ENCODE measurements at places on chromosomes 2 and 18.

GRCh38 chr2:230961091-230961491 is 34.8 kb upstream of the SPATA3 start:
- no peak for DNase-seq

- DNase-seq = no peak
These were observed 36.4 kb downstream of the ADAM17 start for GRCh38 chr2:9519250-9519649.

- DNase-seq = no peak
These were observed 121.0 kb downstream of the SMAD2 start for GRCh38 chr18:47809420-47809819.

DNA sequence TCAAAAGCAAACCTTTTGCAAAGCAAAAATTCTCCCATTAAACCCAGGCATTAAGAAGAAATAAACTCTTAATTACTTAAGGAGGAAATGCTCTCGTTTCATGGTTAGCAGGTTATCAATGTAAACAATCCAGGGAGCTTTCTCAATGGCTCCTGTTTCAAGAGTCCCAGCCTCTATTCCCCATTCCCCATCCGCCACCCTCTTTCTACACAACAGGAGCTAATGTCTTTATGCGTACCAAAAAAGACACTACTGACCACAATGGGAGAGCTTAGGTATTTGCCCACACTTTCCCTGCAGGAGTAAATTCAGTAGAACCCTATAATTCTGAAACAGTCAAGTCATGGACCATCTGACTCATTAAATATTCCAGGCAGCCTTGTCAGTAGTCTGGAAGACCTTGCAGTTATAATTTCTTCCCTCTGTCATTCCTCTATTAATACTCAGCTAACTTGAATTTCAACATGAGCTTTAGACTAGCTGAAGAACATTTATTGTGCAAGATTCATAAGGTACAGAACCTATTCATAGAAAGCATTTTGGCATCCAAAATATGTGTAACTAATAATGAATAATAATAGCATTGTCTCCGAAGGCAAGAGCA is 48.6 kb downstream of the SLC8A1 start:
- no peak for DNase-seq

- DNase-seq = peak; percentile 4
These were observed 5.0 kb downstream of the RUFY4 start for GRCh38 chr2:218074031-218074430.

DNA sequence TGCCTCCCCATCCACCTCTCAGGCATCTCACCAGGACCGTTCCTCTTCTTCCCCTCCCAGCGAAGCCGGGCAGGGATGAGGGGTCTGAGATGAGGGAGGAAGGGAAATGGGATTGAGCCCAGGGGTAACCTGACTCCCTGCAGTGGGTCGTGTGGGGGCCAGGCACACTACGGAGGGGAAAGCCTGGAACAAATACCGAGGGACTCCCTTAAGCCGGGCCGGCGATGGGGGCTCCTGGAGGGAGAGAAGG is 250 bp upstream of the SPEG start:
- no peak for DNase-seq

DNA sequence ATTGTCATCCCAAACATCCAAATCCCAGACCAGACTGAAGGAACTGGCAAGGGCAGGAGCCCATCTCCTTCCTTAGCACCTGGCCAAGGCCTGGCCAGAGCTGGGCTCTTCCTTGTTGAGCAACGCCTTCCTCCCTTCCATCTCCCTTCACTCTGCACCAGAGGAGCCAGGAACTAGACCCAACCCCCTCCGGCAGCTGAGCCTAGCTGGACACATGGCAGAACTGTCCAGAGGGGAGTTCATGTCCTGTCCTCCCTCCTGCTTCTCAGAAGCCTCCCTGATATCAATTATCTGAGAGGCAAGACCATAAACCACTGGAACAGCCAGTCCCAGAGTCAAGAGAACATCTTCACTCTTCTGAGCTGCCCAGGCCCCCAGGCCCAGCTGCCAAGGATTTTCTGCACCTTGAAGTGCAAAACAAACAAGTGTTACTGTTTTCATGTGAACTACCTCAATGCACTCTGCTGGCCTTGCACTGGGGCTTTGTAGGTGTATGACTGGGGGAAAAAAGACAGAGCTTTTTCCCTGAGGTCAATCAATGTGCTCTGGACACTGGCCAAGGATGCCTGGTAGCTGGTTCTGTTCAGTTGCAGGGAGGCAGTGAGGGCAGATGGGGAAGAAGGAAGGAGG is 107.6 kb upstream of the MSH6 start:
- no peak for DNase-seq

DNA sequence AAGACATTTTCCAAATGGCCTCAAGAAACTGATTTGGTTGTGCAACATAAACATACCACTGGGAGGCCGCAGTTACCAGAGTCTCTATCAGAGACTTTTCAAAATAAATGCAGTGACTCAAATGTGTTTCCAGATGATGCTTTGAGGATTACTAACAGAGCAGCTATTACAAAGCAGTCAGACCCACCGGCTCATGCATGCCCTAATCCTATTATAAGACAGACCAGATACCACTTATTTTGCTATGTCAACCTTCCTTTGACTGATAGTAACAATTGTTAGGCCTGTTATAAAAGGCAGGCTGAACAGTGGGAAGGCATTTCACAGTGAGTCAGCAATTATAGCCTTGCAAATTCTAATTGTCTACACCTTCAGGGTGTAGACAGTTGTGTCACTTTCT is 217.7 kb downstream of the LRRTM1 start:
- DNase-seq = no peak

- no peak for DNase-seq
These were observed 44.3 kb downstream of the TWIST2 start for GRCh38 chr2:238892204-238892500.

DNA sequence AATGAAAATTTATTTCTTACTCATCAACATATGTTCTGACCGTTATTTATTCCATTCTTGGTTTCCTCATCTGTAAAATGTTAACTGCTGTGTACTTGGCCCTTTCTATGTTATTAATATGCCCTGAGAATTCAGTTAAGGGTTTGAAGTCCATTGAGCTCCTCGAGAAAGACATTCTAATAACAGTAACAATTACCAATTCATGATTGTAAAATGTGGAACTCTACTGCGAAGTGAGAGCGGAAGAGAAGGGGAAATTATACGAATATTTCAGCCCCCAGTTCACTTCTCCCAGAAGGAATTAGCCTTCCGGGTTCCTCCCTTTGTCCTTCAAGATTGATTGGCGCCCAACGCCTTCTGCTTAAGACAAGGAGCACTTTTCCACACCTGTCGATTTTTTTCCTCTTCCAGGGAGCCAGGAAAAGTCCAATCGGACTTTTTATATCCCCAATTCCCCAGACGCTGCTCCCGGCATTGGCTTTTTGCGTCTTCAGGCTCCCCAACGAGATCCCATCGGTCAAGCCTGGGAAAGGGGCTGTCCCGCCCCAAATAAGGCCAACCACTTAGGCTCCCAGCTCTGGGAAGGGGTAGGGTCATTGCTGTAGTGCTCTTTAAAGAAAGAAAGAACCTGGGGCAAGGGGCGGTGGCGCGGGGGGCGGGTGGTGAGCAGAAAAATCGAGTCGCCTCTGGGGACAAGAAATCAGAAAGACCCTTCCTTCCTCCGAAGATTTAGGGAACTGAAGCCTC is 1.6 kb downstream of the DSC2 start:
- no peak for DNase-seq

GRCh38 chr18:64436111-64436510 is 287.2 kb upstream of the LINC00305 start:
- no peak for DNase-seq

- DNase-seq = no peak
These were observed 12.0 kb downstream of the DSG1 start for GRCh38 chr18:31329787-31330438.

GRCh38 chr18:32086881-32087280 is 4.8 kb upstream of the RNF138 start:
- no peak for DNase-seq

GRCh38 chr2:35997488-35997887 is 358.1 kb upstream of the CRIM1 start:
- no peak for DNase-seq

DNA sequence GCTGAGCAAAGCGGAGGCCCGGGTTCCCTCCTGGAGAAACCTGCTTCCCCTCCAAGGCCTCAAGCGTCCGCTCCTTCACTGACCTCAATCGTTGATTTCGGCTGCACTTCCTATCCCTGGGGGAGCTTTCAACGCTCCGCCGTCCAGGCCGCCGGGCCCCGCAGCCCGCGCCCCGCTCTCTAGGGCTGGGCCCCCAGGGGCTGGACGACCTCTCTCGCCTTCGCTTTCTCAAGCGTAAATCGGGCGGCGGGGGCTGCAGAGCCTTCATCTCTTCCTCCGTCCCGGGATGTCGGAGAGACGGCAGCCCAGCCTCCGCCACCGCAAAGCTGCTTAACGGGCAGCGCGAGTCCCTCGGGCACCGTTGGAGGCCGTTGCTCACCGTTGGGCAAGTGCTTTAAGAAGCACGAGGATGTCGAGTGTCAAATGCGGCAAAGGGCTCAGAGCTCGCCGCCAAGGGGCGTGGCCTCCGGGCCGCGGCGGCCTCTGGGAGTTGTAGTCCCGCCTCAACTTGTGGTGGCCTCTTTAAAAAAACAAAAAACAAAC is 8.5 kb downstream of the HES6 start:
- peak; percentile 61 for DNase-seq

- DNase-seq = no peak
These were observed 311.8 kb downstream of the FBXO15 start for GRCh38 chr18:73835656-73836364.

GRCh38 chr2:31269087-31269486 is 35.1 kb downstream of the EHD3 start:
- DNase-seq = no peak

GRCh38 chr2:3595404-3595803 is 492 bp downstream of the COLEC11 start:
- DNase-seq = no peak

DNA sequence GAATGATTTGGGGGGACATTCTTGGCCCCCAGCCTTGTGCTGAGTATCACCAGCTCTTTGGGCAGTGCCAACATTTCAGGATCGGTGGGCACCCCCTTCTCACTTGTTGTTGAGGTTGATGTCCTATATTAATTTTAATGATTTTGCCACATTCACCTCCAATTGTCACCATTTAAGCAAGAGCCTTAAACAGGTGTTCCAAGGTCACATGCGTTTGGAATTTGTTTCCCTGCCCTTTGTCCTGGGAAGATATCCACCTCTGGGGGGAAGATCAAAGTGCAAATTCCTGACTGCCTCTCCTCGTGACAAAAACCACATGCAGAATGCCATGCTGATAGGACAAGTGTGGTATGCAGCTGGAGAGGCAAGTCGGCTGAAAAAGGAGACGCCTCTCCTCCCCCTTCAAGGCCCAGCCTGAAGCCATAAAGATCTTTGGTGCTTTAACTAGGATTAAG is 72.5 kb upstream of the ID2 start:
- DNase-seq = no peak

- DNase-seq = no peak
These were observed 210.9 kb downstream of the DCDC2C start for GRCh38 chr2:3914241-3914640.

GRCh38 chr2:207683879-207684627 is 27.4 kb upstream of the CCNYL1 start:
- no peak for DNase-seq

- no peak for DNase-seq
These were observed 73.1 kb upstream of the PID1 start for GRCh38 chr2:229344151-229344551.

DNA sequence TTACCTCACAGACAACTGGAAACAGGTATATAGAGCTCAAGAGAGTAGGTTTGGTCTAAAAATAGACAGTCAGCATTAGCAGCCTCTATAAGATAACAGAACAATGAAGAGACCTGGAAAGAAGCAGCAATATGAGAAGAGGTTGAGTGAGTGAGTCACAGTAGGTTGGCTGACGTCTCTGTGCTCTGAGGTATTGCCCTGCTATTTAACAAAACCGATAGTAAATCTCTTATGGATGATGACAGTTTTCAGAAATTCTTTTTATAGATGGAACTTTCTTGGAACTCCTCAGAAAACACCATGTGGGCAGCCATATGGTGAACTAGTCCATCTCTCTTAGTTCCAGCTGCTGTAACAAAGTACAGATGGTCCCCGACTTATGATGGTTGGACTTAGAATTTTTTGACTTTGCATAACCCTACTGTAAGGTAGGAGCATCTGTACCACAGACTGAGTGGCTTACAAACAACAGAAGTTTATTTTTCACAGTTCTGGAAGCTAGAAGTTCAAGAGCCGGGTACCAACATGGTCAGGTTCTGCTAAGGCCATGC is 123.5 kb downstream of the MBD2 start:
- DNase-seq = no peak

DNA sequence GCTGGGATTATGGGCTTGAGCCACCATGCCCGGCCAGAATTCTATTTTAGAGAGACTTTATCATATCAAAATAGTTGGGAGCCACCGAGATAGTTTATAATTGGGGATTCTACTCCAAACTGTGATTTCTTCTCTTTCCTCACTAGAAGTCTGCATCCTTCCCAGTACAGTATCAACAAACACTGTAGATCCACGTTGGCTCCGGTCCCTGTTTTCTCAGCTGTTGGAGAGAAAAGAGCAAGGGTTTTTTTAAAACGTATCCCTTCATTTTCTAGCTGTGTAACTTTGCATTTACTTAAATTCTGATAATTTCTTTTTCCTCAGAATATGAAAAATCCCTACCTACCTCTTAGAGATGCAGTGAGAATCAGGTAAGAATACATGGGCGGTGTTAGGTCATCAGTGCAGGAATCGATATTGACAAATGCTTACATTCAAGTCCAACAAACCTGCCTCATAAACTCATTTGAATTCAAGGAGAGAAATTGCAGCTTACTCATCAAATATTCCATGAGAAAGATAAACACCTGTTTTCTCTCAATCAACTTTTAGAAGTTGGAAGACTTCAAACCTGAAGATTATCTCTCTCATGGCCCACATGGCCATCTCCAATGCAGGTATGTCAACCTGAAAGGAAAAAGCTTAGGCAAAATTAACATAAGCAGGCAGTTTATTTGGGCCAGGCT is 17.7 kb upstream of the PDCL3 start:
- DNase-seq = no peak

DNA sequence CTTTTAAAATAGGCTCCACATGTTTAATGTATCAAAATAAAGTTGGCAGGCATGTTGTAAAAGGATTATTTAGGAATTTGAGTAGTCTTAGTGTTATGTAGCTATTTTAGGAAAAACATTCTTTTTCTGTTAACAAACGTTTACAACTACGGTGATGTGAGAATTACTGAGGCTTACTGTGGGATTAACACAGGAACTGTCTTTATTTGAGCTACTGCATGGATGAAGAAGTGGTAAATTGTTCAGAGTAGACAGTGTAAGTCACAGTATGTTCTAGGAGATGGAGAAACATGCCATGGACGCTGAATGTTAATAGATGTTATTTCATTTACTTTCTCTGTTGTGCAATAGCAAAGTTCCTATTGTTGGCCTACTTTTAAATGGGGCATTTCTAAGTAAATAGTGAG is 1.6 kb downstream of the PPM1B start:
- DNase-seq = no peak

GRCh38 chr2:10877651-10878111 is 34.1 kb upstream of the KCNF1 start:
- no peak for DNase-seq

GRCh38 chr2:223262946-223263345 is 211.0 kb downstream of the KCNE4 start:
- no peak for DNase-seq

GRCh38 chr2:102502576-102502975 is 29.6 kb downstream of the SLC9A4 start:
- DNase-seq = no peak

GRCh38 chr2:141942006-141942789 is 188.6 kb downstream of the LRP1B start:
- no peak for DNase-seq
